ENCODE measurements at places on chromosomes 13 and 19.

GRCh38 chr13:73189776-73190175, 131.0 kb downstream of the KLF5 start:
- DNase-seq: no peak

GRCh38 chr13:44237276-44237767, 136.3 kb upstream of the SERP2 start:
- no peak for DNase-seq

GRCh38 chr19:16296713-16297112, 27.9 kb upstream of the KLF2 start:
- no peak for DNase-seq

DNA sequence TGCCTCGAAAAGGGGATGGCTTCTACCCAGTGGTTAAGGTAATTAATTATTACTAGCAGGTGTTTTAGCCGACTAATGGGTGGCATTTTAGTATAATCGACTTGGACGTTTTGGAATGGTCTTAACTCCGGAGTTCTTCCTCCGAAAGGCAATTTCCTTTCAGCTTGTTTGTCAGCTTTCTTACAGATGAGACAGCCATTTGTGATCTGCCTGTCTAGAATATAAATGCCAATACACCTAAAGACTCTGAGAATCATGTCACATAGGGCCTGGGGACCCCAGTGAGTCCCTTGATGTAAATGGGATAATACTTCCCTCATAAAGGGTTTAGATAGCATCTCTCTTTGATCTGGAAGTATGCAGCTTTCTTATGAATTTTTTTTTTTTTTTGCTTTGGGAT, 41.9 kb upstream of the PSG9 start:
- DNase-seq: no peak

DNA sequence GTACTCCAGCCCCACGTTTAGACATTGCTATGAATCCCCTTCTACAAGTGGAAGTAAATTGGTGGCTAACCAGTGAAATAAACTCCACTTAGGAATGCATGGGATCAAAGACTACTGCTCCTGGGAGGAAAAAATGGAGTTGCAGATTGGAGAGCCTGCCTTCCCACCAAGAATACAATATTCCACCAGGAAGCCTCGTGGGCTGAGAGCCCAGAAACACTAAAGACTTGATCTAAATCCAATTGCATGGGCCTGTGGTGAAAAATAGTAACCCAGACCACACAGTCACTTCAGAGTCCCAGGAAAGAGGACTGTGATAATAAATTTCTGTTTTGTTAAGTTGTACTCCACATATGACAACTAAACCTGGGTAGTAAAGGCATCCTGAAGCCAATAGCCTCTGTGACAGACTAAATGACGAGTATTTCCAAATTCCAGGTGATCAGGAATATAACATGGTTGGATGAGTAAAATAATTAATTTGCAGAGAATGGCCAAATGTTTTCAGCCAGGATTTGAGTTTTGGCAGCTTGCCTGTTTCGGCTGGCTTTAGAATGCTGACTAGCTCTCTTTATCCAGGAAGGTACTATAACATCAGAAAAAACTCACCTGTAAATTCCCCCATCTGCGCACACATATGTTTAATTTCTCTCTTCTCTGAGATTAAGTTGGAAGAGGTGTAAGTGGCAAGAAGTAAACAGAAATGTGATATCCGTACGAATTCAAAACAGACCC, 480.3 kb downstream of the LIG4 start:
- DNase-seq: no peak

- DNase-seq: peak; percentile 59
Observed at GRCh38 chr19:53906211-53907192, 2.6 kb upstream of the CACNG7 start.

GRCh38 chr13:27168906-27169657, 2.5 kb downstream of the USP12 start:
- no peak for DNase-seq

DNA sequence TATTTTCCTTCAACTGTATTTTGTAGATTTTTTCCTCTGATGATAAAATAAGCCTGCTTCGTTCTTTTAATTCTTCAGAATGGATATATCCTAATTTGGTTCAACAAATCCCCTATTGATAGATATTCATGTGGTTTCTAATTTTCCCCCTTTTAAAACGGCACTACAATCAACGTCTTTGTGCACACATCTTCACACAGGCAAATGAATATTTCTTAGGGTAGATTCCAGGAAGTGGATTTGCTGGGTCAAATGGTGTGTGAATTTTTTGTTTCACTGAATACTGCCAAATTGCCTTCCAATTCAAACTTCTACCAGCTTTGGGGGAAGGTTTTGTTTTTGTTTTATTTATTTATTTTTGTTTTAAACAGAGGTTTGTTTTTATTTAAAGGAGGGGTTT, 287.2 kb downstream of the FOXO1 start:
- no peak for DNase-seq

GRCh38 chr13:45441633-45442032, 23.1 kb upstream of the COG3 start:
- no peak for DNase-seq

GRCh38 chr13:99002172-99002710, 24.4 kb upstream of the DOCK9 start:
- no peak for DNase-seq

GRCh38 chr19:13260883-13261653, 110.9 kb downstream of the IER2 start:
- no peak for DNase-seq

- no peak for DNase-seq
Observed at GRCh38 chr13:104288496-104288895, 1222.3 kb upstream of the SLC10A2 start.

GRCh38 chr13:46598140-46598819, 45.3 kb downstream of the LRCH1 start:
- DNase-seq: no peak

DNA sequence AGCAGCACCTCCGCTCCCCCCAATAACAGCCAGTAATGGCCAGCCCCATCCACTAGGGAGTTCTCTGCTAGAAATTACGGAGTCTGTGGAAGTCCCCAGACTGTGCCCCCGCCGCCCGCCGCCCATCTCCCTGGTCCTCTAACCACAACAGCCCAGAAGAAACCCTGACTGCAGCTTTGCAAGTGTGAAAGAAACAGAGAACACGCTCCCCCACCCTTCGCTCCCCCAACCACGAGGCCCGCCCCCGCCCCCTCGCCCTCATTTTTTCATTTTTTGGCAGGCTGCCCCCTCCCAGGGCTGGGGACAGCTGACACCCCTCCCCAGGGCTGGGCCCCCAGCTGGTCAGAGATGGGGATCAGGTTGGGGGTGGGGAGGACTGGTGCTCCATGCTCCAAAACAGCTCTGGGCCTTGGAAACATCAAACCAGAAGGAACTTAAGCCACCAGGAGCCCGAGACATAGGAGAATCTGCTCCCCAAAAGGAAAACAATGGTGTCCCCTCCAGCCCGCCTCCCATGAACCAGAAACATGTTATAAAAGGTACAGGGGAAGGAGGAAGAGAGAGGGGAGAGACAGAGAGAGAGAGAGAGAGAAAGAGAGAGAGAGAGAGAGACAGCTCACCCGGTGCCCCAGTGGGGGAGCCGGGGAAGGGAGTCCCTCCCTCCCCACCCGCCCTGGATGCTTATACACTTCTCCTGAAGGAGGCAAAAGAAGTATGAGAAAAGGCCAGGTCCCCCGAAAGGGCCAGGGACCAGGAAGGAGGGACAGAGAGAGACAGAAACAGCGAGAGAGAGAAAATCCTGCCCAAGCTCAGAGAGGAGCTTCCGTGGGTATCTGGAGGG, 29.8 kb upstream of the ASF1B start:
- no peak for DNase-seq

- DNase-seq: no peak
Observed at GRCh38 chr19:11365557-11366117, 8.8 kb upstream of the SWSAP1 start.

- DNase-seq: no peak
Observed at GRCh38 chr19:53994811-53995210, 3.4 kb downstream of the CACNG6 start.

- DNase-seq: no peak
Observed at GRCh38 chr13:107576430-107576829, 638.9 kb downstream of the LIG4 start.

DNA sequence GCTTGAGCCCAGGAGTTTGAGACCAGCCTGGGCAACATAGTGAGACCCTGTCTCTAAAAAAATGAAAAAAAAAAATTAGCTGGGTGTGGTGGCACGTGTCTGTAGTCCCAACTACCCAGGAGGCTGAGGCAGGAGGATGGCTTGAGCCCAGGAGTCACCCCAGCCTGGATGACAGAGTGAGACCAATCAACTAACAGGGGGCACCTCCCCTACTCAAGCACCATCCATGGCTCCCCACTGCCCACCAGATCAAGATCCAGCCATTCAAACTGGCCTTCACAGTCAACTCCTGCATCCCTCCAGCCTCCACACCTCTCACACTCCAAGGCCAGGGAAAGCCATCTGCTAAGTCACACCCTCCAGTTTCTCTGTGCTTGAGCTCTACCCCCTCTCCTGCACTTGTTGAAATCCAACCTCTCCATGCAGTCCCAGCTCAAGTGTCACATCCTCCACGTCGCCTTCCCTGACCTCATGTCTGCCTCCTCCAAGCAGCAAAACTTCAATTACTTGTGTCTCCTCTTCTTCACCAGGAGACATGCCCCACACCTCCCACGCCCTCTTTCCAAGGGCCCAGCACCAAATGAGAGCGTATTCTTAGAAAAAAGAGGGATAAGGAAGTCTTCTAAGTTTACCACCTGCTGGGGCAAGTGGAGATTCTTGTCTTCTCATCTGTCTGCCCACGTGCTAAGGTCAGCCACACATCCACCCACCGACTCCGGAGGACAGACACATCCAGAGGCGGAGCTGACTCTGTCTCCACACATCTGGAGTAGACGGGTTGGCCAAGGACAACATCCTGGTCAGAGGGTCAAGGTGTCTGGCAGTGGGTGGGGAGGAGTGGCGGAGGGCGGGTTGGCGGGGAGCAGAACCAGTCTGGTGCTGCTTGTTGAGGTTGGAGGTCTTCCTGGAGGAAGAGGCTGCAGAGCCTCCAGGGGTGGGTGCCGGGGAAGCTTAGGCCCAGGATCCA, 974 bp upstream of the CYP4F22 start:
- no peak for DNase-seq

GRCh38 chr19:30391052-30391451, 18.9 kb downstream of the ZNF536 start:
- no peak for DNase-seq

- no peak for DNase-seq
Observed at GRCh38 chr13:66567899-66568612, 662.1 kb downstream of the PCDH9 start.

- DNase-seq: no peak
Observed at GRCh38 chr19:32674153-32674930, 638 bp downstream of the ANKRD27 start.

DNA sequence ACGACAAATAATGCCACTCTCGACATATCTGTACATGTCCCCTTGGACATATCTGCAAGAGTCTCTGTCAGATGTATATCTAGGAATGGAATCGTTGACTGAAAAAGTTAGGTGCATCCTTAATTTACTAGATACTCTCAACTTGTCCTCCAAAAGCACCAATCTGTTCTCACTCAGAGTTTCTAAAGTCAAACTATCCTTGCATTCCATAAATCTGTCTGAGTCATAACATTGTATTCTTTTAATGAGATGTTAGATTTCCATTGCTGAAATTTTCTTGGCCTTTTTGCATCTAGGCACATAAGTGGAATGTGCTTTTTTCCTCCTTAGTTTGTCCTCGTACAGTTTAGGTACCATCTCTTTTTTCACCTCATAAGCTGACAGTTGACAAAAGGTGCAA, 139.8 kb downstream of the PTPRS start:
- DNase-seq: no peak

- no peak for DNase-seq
Observed at GRCh38 chr19:6340493-6341201, 7.2 kb upstream of the ACER1 start.

DNA sequence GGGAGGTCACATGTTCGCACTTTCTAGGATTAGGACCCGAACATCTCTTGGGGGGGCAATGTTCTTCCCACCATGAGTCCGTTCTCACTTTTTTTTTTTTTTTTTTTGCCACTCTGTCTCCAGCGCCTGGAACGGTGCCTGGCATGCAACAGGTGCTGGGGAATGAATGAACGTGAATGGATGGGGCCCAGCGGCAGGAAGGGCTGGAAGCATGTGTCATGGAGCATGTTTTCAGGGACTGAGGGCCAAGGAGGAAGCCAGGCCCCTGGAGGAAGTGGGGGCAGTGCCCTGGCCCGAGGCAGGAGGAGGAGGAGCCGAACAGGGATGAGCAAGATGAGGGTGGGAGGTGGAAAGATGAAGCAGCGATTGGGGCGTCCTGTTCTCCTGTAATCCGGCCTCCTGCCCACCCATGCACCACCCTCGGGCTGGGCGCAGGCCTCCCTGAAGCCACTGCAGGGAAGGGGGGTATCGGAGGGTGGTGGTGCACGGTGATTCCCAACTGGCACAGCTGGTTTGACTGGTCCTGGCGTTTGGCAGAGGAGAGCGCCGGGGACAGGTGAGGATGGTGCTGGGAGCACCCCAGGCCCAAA, 8.8 kb upstream of the SULT2B1 start:
- no peak for DNase-seq

GRCh38 chr13:46953331-46953730, 56.5 kb upstream of the HTR2A start:
- DNase-seq: no peak

- no peak for DNase-seq
Observed at GRCh38 chr13:99960663-99961311, 10.8 kb downstream of the ZIC5 start.

- DNase-seq: no peak
Observed at GRCh38 chr19:4279530-4280422, 710 bp downstream of the SHD start.

GRCh38 chr13:99357131-99357596, 50.0 kb upstream of the GPR183 start:
- DNase-seq: no peak

- no peak for DNase-seq
Observed at GRCh38 chr13:56412856-56413255, 727.9 kb upstream of the PRR20A start.

DNA sequence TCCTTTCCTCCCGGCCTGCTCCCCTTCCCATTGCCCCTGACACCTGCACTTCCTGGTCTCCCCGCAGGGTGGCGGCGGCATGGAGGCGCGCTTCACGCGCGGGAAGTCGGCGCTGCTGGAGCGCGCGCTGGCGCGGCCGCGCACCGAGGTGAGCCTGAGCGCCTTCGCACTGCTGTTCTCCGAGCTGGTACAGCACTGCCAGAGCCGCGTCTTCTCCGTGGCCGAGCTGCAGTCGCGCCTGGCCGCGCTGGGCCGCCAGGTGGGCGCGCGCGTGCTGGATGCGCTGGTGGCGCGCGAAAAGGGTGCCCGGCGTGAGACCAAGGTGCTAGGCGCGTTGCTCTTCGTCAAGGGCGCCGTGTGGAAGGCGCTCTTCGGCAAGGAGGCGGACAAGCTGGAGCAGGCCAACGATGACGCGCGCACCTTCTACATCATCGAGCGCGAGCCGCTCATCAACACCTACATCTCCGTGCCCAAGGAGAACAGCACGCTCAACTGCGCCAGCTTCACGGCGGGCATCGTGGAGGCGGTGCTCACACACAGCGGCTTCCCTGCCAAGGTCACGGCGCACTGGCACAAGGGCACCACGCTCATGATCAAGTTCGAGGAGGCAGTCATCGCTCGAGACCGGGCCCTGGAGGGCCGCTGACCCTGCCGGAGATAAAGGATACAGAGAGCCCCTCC, 1.7 kb downstream of the TRAPPC5 start:
- no peak for DNase-seq
